ENCODE measurements at places on chromosomes 7 and 10. TPM values are rescaled to one million over a fixed set of nuclear protein-coding genes. Genes with fewer than 3 reads are reported as not detected.

DENND2A gene
- total RNA-seq = 0.76 TPM

PKD2L1 gene
- 0.05 TPM for total RNA-seq

SYNPO2L gene
- total RNA-seq = not detected

GPR26 gene
- total RNA-seq = not detected

ABCF2 gene
- 71.5 TPM for total RNA-seq

ING3 gene
- 4.9 TPM for total RNA-seq

TMEM254 gene
- 19.3 TPM for total RNA-seq

FAM25G gene
- 1.5 TPM for total RNA-seq

NRCAM gene
- total RNA-seq = 96.4 TPM

FKBP9 gene
- 84.9 TPM for total RNA-seq

ASAH2B gene
- 4.3 TPM for total RNA-seq

CPN1 gene
- 0.29 TPM for total RNA-seq

FUOM gene
- 16.1 TPM for total RNA-seq

VGF gene
- total RNA-seq = 28.3 TPM

HOXA1 gene
- total RNA-seq = 3.0 TPM

TRIM50 gene
- not detected for total RNA-seq

GRID2IP gene
- not detected for total RNA-seq

ABCC2 gene
- total RNA-seq = 137 TPM

SKIDA1 gene
- 0.74 TPM for total RNA-seq

PLCE1 gene
- total RNA-seq = 6.8 TPM
